Stimulated activated CD8-positive, alpha-beta memory T cell treated with anti-CD3 and anti-CD28 coated beads, Interleukin-2, amount 100 ng/mL, for 1 hour (primary cell): ENCODE measurements at places on chromosomes 2 and 18.
A peak's percentile ranks its signal among the peaks of the same experiment; 100 is the strongest.

DNA sequence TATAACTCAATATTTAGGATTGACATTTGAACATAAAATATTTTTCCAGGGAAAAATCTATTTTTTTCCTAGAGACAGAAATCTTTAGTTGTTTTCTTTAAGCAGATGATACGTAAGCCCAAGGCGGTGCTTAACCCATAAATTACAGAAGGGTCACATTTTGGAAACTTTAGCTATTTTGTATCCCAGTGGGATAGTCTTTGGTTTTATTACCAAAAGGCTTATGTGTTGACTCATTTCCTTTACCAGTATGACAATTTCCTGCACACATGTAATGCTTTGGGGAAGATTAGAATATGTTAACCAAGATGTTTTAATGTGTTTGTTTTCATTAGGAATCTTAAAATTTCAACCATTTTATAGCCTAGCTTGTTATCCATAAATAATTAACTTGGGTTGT, 24.8 kb downstream of the DYNC1I2 start:
- DNase-seq = no peak

- DNase-seq = no peak
These were observed 590 bp downstream of the EIF2B4 start for GRCh38 chr2:27369471-27370025.

DNA sequence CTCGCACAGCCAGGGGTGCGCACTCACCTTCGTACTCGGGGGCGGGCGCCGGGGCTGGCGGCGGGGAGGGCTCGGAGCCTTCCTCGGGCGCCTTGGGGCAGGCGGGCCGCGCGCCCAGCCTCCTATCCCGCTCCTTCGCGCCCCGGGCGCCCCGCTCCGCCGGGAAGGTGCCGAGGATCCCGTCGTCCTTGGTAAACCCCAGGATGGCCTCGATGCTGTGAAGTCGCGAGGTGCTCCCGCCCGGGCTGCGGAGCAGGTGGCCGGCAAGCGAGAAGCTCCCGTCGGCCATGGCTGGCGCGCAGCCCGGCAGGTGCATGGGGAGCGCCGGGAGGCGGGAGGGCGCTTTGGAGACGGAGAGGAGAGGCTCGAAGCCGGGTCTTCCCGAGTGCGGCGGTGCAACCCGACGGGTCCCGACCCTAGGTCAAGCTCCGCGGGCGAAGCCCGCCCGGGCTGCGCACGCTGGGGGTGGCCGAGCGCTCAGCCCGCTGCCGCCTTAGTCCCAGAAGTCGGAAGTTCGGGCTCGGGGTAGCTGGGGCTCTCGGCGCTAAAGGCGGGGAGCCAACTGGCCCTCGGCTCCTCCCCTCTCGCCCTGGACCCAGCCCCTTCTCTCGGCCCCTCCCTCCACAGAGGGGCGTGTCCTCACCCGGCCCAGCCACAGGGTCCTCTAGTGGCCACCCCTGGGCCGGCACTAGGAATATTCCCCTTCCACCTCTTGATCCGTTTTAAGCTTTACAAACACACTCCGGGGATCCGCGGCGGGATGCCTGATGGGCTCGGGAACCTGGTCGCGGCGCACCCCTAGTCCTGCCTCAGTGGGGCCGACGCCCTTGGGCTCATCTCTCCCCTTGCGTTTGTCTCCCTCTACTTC, at the start of gene RAX:
Gene RAX (minus strand): TSS at position 564 of the 868 bp plus-strand sequence. CDS start 248 bp downstream, at position 316.
- no peak for DNase-seq

- DNase-seq = no peak
These were observed 705 bp downstream of the EFR3B start for GRCh38 chr2:25042321-25043240.

- DNase-seq = no peak
These were observed 126.2 kb upstream of the SH3BP4 start for GRCh38 chr2:234825616-234826015.

DNA sequence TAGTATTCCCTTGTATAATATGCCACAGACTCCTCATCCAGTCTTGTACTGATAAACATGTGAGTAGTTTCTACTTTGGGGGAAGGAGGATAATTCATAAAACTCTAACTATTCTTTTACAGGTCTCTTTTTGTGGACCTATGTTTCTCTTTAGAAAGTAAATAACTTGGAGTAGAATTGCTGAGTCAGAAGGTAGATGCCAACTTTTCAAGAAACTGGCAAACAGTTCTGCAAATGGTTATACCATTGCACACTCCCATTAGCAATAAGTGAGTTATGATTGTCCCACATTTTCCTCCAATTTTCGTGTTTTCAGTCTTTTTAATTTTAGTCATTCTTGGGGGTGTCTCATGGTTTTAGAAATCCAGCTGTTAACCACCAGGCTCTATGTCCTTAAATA, 477.2 kb upstream of the LRRTM4 start:
- no peak for DNase-seq

- DNase-seq = no peak
These were observed 144.7 kb downstream of the RNF144A start for GRCh38 chr2:7061921-7062320.

DNA sequence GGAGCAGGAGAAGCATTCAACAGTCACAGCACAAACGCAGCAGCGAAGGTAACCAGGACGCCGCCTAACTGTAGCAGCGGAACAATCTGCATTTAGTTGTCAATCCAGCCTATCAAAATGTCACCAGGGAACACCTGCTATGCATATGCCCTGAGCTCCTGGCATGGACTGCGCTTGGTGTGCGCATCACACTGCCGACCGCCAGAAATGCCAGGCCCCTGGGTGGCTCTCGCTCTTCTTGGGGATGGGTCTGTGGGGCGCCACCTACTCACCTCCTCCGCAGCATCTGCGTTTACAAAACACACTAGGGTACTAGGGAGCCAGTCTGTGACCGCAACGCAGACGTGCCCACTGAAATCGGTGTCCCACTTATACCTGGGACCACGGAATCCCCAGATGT, 31.7 kb downstream of the ZNF516 start:
- DNase-seq = no peak

- no peak for DNase-seq
These were observed 181.8 kb downstream of the BCL11A start for GRCh38 chr2:60371681-60372080.

GRCh38 chr2:10161961-10162441, 39.5 kb downstream of the RRM2 start:
- no peak for DNase-seq

- DNase-seq = no peak
These were observed 1.4 kb upstream of the SLC23A3 start for GRCh38 chr2:219171231-219171651.

DNA sequence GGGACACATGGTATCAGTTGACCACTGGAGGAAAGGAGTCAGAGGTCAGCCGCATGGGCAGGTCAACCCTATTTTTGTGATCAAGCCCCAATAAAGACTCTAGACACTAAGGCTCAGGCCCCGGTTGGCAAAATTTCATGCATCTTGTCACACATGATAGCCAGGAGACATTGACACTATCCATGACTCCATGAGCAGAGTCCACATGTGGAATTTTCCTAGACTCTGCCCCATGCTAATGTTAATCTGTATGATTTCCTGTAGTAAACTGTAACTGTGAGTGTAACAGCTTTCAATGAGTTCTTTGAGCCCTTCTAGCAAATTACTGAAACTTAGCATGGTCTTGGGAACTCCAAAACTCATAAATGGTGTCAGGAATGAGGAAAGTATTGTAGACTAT, 192.3 kb downstream of the PDE11A start:
- no peak for DNase-seq

DNA sequence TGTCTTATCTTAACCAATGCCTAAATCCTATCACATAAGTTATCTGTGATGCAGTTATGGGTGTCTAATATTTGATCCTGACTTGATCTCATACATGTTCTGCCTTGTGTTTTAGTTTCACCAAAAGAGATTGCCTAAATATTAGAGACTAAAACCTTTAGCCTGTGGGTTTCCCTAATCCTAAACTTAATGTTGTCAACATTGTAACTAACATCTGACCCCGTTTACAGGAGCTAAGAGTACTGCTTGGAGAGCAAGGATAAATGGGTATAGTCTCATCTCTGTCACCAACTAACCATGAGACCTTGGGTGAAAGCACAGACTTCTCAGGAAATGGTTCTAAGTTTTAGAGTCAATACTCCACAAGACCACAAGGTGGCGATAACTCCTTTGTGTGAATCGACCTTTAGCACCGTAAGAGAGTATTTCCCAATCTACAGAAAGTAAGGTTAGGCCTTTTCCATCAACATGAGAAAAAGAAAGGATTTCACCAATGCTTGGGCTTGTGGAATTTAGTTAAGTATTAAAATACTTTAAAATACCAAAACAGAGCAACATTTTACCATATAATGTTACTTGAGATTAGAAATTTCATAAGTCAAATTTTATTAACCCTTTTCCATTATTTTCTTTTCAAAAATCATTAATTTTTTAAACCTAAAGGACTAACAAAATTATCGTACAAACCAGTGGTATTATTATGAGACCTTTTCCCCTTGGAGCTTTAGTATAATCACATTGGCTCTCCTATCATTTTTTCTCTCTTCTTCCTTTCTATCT, 60.5 kb downstream of the G6PC2 start:
- DNase-seq = no peak

GRCh38 chr2:134120406-134120732, 133.5 kb upstream of the MGAT5 start:
- DNase-seq = no peak

GRCh38 chr2:211611061-211611518, 927.5 kb downstream of the ERBB4 start:
- no peak for DNase-seq

GRCh38 chr18:22115573-22115972, 53.8 kb upstream of the GATA6 start:
- DNase-seq = no peak

DNA sequence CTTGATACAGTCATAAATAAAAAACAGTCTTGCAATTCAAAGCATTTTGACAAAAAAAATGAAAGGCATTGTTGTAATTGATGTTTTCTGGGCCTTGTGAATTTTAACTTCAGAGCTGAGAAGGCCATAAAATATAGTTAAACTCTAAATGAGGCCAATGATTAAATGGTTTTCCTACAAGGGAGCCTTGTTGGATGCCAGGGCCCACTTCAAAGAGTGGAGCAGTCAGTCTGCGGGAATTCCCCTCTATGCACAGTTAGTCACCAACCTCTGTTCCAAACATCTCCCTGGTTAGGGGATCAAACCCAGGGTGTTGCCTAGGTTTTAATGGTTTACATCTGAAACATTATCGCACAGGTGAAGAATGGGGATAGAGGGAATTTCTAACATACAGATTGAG, 143.4 kb downstream of the NCKAP5 start:
- DNase-seq = no peak

- no peak for DNase-seq
These were observed 395.4 kb upstream of the ACVR2A start for GRCh38 chr2:147449323-147449991.

DNA sequence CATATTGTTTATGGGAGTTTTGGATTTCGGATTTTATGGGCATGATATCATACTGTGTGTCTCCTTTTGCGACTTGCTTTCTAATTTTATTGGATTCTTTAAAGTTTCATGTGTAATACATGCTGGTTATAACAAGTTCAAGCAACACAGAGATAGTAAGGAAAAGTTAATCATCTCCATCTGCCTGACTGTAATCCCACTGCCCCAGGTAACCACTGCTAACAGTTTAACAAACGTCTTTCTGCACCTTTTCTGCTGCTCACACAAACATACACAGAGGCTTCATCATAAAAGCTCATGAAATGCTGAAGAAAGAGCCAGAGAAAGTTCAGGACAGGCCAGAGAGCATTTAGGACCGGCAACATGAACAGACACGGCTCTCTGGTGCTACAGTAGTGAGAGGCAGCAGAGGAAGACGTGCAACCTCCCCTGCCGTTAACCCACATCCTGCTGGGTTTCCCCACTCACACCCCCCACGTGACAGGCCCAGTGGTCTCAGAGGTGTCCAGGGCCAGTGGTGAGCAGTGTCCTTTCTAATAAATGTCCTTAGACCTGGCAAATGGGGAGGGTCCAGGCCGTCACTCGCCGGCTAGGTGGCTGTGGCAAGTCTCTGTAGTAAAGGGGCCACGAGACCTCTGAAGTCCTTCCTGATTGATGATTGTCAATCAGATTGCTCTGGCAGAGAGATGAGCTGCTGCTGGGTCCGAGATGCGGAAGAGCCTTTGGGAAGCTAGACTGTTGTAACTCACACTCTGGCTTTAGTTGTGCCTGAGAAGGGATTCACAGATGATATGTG, 43.0 kb upstream of the SLC1A4 start:
- peak; percentile 18 for DNase-seq

GRCh38 chr2:48018480-48018879, 112.2 kb upstream of the FBXO11 start:
- DNase-seq = no peak

DNA sequence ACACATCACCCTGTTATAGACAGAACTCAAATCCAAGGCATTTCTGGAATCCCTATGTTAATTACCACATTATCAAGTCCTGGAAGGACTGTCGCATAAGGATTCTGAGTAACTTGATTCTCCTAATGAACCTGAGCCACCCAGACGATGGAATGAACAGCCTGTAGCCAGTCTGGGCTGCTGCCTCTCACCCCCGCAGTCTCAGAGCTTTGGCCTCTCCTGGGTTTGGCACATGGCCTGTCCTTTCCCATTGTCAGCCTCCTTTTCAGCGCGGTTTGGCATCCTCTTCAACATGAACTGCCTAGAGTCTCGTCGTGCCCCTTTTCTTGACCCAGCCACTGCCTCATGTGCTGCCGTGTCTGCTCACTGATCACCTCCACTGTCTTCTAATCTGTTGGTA, 147.6 kb downstream of the SLC8A1 start:
- DNase-seq = no peak

- DNase-seq = no peak
These were observed 19.5 kb downstream of the WIPF1 start for GRCh38 chr2:174577967-174578589.

- no peak for DNase-seq
These were observed 7.0 kb upstream of the NDUFV2 start for GRCh38 chr18:9095297-9096006.

- no peak for DNase-seq
These were observed 256.8 kb downstream of the RNF152 start for GRCh38 chr18:61635901-61636528.

- no peak for DNase-seq
These were observed 70.0 kb downstream of the MYO3B start for GRCh38 chr2:170247882-170248393.

DNA sequence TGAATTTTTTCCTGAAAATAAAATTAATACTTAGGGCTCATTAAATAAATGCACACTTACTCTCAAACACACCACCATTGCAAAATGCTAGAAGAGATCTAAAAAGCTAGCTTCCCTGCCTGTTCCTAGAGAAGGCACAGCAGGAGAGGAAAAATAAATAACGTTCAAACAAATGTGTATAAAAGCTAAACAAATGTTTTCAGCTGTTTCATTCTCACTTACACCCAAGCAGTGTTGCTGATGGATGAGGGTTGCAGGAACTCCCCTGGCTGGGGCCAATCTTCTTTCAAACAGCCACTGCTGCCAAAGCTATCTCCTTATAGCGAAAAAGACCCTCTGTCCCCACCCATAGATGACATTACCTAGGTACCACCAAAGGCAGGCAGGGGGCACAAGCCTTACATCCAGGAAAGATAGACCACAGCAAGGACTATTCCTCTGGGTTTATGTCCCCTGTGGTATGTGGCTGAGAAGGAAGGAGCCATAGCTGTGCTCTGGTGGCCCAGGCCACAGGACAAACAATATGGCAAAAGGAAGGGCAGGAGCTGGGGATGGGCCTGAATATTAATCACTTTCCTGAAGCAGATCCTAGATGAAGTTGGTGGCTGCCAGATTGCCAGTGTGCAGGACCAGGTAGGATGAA, 214.6 kb downstream of the TTC32 start:
- no peak for DNase-seq

- no peak for DNase-seq
These were observed 185.4 kb upstream of the FAM98A start for GRCh38 chr2:33784488-33784887.
